Left lobe of liver (tissue), 2 donors: ENCODE measurements at places on chromosomes 5 and 9. TPM values are rescaled to one million over a fixed set of nuclear protein-coding genes. Genes with fewer than 3 reads are reported as not detected.

Gene ISL1
- not detected for total RNA-seq

Gene CDHR2
- 87.3 TPM for total RNA-seq

Gene NTNG2
- total RNA-seq: 0.38 TPM

Gene DBH
- total RNA-seq: 16.7 TPM

Gene NANS
- total RNA-seq: 26.3 TPM

Gene PDZD2
- total RNA-seq: 0.63 TPM

Gene CER1
- total RNA-seq: not detected

Gene PCDHB6
- 0.10 TPM for total RNA-seq

Gene KCNN2
- total RNA-seq: 16.2 TPM

Gene PCDHGA11
- total RNA-seq: 0.68 TPM

Gene RNF14
- 38.9 TPM for total RNA-seq

Gene TTC1
- 18.2 TPM for total RNA-seq
